Activated CD8-positive, alpha-beta T cell treated with anti-CD3 and anti-CD28 coated beads for 36 hours (primary cell): ENCODE measurements at places on chromosomes 6 and 20. TPM values are rescaled to one million over a fixed set of nuclear protein-coding genes. Genes with fewer than 3 reads are reported as not detected.
A peak's percentile ranks its signal among the peaks of the same experiment; 100 is the strongest.

BTN1A1 gene
- 0.11 TPM for total RNA-seq

OR2B6 gene
- not detected for total RNA-seq

MAP3K5 gene
- total RNA-seq = 4.4 TPM

LTA gene
- 724 TPM for total RNA-seq

TMEM74B gene
- 2.2 TPM for total RNA-seq

CST3 gene
- total RNA-seq = 0.72 TPM

ZNF311 gene
- total RNA-seq = 0.43 TPM

PPP2R5D gene
- total RNA-seq = 47.5 TPM

TFAP2A gene
- not detected for total RNA-seq

TNNC2 gene
- not detected for total RNA-seq

CALHM6 gene
- total RNA-seq = 11.3 TPM

CNR1 gene
- not detected for total RNA-seq

SEL1L2 gene
- not detected for total RNA-seq

GSTA4 gene
- 14.1 TPM for total RNA-seq

RAET1G gene
- total RNA-seq = not detected

WFDC10B gene
- total RNA-seq = not detected

DNA sequence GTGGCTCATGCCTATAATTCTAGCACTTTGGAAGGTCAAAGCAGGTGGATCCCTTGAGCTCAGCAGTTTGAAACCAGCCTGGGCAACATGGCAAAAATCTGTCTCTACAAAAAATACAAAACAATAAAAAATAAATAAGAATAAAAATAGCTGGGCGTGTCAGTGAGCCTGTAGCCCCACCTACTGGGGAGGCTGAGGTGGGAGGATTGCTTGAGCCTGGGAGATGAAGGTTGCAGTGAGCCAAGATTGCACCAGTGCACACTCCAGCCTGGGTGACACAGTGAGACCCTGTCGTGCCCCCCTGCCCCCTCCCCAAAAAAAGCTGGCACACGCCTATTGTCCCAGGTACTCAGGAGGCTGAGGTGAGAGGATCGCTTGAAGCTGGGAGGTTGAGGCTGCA lies 35.1 kb upstream of the SRPK1 start:
- no peak overlapping the region for H3K4me3 ChIP-seq
- H3K27ac ChIP-seq = no peak overlapping the region
- no peaks in the 10 kb centered on the region for H3K27me3 ChIP-seq
- peak; percentile 38 for DNase-seq

DNA sequence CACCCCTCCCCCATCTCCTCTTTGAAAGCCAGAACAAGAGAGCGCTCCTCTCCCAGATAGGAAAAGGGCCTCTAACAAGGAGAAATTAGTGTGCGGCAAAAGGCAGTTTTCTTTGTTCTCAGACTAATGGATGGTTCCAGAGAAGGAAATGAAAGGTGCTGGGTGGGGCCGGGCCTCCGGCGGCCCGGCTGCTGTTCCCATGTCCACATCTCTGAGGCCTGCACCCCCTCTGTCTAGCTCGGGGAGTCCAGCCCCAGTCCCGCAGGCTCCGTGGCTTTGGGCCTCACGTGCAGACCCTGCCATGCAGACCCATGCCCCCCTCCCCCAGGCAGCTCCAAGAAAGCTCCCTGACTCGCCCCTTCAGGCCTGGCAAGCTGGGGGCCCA lies 35.8 kb upstream of the MRGBP start:
- H3K36me3 ChIP-seq = no peaks in the 10 kb centered on the region
- H3K27ac ChIP-seq = no peak overlapping the region
- peaks cover 10% of the 10 kb centered on the region for H3K27me3 ChIP-seq
- no peak for DNase-seq
- H3K4me1 ChIP-seq = no peaks in the 10 kb centered on the region

DNA sequence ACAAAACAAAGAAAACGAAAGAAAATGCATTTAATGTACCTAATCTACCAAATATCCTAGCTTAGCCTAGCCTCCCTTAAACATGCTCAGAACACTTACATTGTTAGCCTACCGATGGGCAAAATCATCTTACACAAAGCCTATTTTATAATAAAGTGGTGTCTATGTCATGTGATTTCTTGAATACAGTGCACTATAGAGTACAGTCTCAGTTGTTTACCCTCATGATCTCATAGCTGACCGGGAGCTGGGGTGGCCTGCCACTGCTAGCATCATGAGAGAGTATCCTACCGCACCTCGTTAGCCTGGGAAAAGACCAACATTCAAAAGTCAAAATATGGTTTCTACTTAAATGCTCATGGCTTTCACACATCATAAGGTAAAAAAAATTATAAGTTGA lies 16.6 kb downstream of the GCNT2 start:
- no peak for DNase-seq
- no peak overlapping the region for H3K4me3 ChIP-seq
- peaks cover 6% of the 10 kb centered on the region for H3K36me3 ChIP-seq
- H3K4me1 ChIP-seq = peaks cover 7% of the 10 kb centered on the region
- no peaks in the 10 kb centered on the region for H3K27me3 ChIP-seq

- H3K27ac ChIP-seq = no peak overlapping the region
- no peaks in the 10 kb centered on the region for H3K4me1 ChIP-seq
- no peak for DNase-seq
- peaks cover 12% of the 10 kb centered on the region for H3K27me3 ChIP-seq
Measured at GRCh38 chr6:125183391-125183790, 29.8 kb downstream of the TPD52L1 start.

DNA sequence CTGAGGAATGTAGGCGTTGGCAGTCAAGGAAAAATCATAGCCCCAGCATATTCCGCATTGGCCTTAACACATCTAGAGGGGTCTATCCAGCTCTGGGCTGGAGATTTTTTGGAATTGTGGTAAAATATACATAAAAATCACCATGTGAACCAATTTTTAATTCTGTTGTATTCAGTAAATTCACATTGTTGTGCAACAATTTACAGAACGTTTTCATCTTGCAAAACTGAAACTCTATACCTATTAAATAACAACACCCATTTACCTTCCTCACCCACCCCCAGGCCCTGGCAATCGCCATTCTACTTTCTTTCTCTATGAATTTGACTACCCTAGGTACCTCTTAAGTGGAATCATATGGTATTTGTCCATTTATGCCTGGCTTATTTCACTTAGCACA lies 6.8 kb upstream of the JAG1 start:
- peaks cover 31% of the 10 kb centered on the region for H3K27me3 ChIP-seq
- DNase-seq = no peak
- H3K4me1 ChIP-seq = no peaks in the 10 kb centered on the region
- no peaks in the 10 kb centered on the region for H3K36me3 ChIP-seq
- H3K27ac ChIP-seq = no peak overlapping the region

GRCh38 chr6:117448732-117449485 lies 23.2 kb upstream of the ROS1 start:
- no peak overlapping the region for H3K4me3 ChIP-seq
- peaks cover 25% of the 10 kb centered on the region for H3K27me3 ChIP-seq
- no peaks in the 10 kb centered on the region for H3K4me1 ChIP-seq
- no peak overlapping the region for H3K27ac ChIP-seq
- DNase-seq = no peak

DNA sequence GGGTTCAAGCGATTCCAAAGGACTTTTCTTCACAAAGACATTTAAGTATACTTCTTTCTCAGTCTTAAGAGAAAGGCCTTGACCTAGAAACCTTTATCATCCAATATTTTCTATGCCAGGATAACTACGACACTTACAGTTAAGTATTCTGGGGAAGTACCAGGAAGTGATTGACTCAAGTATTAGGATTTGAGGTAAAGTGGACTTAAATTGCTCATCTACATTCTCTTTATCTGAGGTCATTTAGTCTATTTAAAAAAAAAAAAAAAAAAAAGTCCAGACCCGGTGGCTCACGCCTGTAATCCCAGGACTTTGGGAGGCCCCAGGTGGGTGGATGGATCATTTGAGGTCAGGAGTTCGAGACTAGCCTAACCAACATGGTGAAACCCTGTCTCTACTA lies 114.7 kb downstream of the ZFAND3 start:
- peaks cover 47% of the 10 kb centered on the region for H3K4me1 ChIP-seq
- H3K27me3 ChIP-seq = no peaks in the 10 kb centered on the region
- H3K4me3 ChIP-seq = no peak overlapping the region
- no peak overlapping the region for H3K27ac ChIP-seq
- DNase-seq = no peak
- H3K36me3 ChIP-seq = peaks cover 16% of the 10 kb centered on the region

GRCh38 chr6:133432021-133432989 lies 191.1 kb downstream of the EYA4 start:
- H3K27me3 ChIP-seq = no peaks in the 10 kb centered on the region
- H3K36me3 ChIP-seq = no peaks in the 10 kb centered on the region
- no peaks in the 10 kb centered on the region for H3K4me1 ChIP-seq
- H3K4me3 ChIP-seq = no peak overlapping the region
- no peak overlapping the region for H3K27ac ChIP-seq
- DNase-seq = no peak

GRCh38 chr20:7723284-7723683 lies 217.0 kb downstream of the HAO1 start:
- no peaks in the 10 kb centered on the region for H3K4me1 ChIP-seq
- no peak overlapping the region for H3K4me3 ChIP-seq
- no peaks in the 10 kb centered on the region for H3K27me3 ChIP-seq
- H3K27ac ChIP-seq = no peak overlapping the region
- no peaks in the 10 kb centered on the region for H3K36me3 ChIP-seq
- no peak for DNase-seq

- no peak overlapping the region for H3K4me3 ChIP-seq
- no peak overlapping the region for H3K27ac ChIP-seq
- peaks cover 3% of the 10 kb centered on the region for H3K4me1 ChIP-seq
- no peaks in the 10 kb centered on the region for H3K27me3 ChIP-seq
- no peak for DNase-seq
Measured at GRCh38 chr6:152099446-152100182, 292.1 kb downstream of the ESR1 start.

- H3K36me3 ChIP-seq = no peaks in the 10 kb centered on the region
- peaks cover 23% of the 10 kb centered on the region for H3K4me1 ChIP-seq
Measured at GRCh38 chr20:43844778-43845614, 69.7 kb upstream of the TOX2 start.

GRCh38 chr6:90849686-90850085 lies 262.8 kb upstream of the MAP3K7 start:
- no peak overlapping the region for H3K27ac ChIP-seq
- H3K4me3 ChIP-seq = no peak overlapping the region
- H3K27me3 ChIP-seq = peaks cover 2% of the 10 kb centered on the region
- H3K36me3 ChIP-seq = no peaks in the 10 kb centered on the region

DNA sequence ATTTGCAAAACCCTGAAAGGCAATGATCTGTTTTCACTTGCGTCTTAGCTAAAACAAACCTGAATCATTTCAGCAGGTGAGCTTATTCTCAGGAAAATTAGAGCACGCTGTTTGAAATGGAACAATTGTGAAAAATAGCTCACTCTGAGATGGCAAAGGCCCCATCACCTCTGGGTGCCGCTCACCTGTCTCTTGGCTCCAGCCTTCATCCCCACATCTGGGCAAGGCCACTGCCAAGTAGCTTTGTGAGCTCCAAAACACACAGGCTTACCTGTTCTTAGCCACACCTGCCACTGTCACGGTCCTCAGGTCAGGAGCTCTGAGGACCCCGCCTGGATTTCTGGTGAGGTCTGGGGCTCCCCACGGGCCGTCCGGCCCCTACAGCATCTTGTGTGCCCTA lies 66.7 kb downstream of the SMOC2 start:
- H3K27me3 ChIP-seq = no peaks in the 10 kb centered on the region
- H3K27ac ChIP-seq = no peak overlapping the region
- H3K4me3 ChIP-seq = no peak overlapping the region
- DNase-seq = no peak

DNA sequence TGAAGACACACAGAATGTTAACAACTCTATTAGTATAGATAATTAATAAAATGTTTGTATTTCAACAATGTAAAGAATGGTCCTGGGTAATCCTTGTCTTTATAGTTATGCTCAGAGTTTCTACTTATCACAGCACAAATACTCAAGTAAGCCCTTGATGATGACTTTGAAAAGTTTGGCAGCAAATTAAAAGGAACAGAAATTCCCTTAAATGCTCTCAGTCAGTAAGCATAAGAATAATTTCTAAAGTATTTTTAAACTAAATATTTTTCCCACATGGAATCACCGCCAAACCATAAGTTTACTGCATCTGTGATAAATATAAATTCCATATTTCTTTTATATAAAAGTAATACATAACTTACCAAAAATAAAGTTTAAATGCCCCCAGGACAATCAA lies 96.1 kb downstream of the COL12A1 start:
- H3K27ac ChIP-seq = no peak overlapping the region
- DNase-seq = no peak
- H3K27me3 ChIP-seq = no peaks in the 10 kb centered on the region
- no peaks in the 10 kb centered on the region for H3K4me1 ChIP-seq

DNA sequence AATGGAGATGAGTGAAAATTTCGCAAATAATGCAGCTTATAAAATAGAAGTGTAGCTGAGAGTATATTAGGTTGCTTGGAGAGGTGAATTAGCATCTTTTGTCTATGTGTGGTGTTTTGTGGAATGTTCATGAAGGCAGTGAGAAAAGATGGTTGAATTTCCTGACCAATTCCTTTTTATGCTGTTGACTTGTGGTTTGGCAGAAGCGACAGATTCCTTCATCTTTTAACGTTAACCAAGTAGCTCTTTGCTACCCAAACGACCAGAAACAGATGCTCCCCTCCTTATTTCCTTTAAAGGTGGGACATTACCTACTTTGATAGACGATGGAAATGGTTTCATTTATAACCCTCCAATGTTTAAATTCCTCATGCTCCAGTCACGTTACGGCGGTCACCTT lies 390.5 kb downstream of the QKI start:
- H3K36me3 ChIP-seq = no peaks in the 10 kb centered on the region
- H3K27ac ChIP-seq = no peak overlapping the region
- peaks cover 4% of the 10 kb centered on the region for H3K27me3 ChIP-seq
- no peak overlapping the region for H3K4me3 ChIP-seq

DNA sequence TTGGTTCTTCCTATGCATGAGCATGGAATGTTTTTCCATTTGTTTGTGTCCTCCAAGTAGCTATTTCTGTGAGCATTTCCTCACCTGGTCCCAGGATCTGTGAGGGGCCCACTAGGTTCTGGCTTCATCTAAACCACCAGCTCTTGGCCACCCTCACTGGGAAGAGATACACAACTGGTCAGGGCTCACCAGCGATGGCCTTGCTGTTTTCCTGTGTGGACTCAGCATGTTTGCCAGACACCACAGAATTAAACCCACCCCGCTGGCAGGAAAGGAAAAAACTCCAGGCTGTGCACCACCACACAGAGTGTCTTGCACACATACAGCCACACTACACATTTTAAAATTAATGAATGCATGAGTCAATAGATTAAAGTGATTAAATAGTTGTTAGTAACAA lies 65.1 kb upstream of the NXT1 start:
- H3K4me1 ChIP-seq = no peaks in the 10 kb centered on the region
- no peaks in the 10 kb centered on the region for H3K36me3 ChIP-seq
- no peak overlapping the region for H3K27ac ChIP-seq
- no peak for DNase-seq
- H3K27me3 ChIP-seq = peaks cover 5% of the 10 kb centered on the region

DNA sequence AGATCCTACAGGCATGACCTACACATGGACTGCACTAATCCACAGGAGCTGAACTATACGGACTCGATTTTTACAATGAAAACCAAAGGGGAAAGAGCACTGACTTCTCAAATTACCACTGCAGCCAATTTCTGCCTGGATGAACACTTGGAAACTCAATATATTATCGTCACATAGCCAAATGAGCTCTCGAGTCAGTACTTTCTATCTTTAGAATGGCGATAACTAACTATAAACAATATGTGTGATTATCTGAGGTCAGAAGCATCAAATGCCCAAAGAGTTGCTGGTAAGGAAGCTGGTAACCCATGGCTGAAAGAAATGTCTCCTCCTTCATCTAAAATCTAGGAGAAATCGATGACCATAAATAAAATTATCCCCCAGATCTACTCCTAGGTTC lies 86.7 kb downstream of the KIF16B start:
- no peaks in the 10 kb centered on the region for H3K36me3 ChIP-seq
- no peaks in the 10 kb centered on the region for H3K27me3 ChIP-seq
- H3K4me1 ChIP-seq = no peaks in the 10 kb centered on the region
- no peak overlapping the region for H3K4me3 ChIP-seq
